ENCODE measurements at places on chromosomes 5 and 9.

- no peak for DNase-seq
Measured at GRCh38 chr9:12681620-12682019, 11.6 kb upstream of the TYRP1 start.

DNA sequence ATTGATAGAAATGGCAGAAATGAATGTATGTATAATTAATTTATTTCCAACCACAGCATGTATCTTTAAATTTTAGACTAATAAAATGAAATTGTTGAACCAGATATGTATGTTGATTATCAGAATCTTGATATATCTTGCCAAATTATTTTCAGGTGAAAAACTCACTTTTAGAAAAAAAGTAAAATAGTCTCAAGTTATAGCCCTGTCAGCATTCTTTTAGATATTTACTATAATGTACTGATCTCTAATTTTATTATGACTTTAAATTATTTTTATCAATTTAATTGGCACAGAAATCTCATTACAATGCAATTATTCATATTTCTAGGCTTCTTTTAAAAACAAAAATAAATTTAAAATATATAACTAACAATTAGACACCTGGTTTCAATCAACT, 1990.4 kb upstream of the CDH6 start:
- no peak for DNase-seq

DNA sequence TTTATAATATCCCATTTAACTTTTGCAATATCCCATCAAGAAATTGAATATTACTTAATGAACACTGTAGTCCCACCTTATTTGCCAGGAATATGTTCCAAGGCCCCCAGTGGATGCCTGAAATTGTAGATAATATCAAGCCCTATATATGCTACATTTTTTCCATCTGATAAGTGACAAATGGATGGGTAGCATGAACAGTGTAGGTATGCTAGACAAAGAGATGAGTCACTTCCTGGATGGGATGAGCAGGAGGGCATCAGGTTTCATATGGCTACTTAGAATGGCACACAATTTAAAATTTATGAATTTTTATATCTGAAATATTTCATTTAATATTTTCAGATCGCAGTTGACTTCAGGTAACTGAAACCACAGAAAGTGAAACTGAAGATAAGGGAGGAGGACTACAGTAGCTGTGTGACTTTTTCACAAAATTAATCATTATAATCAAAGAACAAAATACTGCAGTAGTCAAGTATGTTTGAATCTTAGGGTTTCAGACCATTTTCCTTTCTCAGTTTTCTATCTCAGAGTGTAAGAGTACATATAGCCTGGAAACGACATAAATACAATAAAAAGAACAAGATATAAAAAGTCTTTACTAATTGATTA, 636.4 kb upstream of the ARRDC3 start:
- DNase-seq: no peak

GRCh38 chr5:34847056-34847455, 8.1 kb downstream of the TTC23L start:
- no peak for DNase-seq
